Pulmonary artery endothelial cell (primary cell): ENCODE measurements at places on chromosomes 3 and 15. TPM values are rescaled to one million over a fixed set of nuclear protein-coding genes. Genes with fewer than 3 reads are reported as not detected.

DNA sequence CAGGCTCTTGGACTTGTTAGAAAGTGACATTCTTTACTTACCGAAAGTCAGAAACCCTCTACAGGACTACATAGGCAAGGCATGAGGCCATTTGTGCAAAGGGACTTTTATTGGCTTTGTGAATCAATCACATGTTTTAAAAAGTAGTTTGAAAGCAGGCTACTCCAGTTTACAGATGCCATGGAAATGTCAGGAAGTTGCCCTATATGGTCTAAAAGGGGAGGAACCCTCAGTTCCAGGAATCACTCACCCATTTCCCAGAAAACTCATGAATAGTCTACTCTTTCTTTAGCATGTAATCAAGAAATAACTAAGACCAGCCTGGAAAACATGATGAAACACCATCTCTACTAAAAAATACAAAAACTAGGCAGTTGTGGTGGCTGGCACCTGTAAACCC lies 51.0 kb upstream of the MKRN3 start:
- DNase-seq, result no peak

- no peak for DNase-seq
These were observed 336.6 kb upstream of the SLCO3A1 start for GRCh38 chr15:91516866-91517265.

DNA sequence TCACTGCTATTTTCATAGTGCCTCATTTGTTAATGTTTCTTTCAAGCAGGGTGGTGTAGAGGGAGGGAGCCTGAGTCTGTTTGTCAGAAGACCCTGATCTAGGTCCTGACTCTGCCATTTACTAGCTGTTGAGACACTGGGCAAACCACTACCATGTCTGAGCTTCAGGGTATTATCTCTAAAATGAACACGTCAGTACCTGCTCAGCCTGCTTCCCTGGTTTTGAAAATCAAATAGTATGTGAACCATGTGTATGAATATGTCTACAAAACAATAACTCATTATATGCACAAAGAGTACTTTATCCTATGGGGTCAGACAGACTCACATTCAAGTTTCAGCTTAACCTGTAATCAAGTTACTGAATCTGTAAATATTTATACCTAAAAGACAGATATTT lies 25.1 kb downstream of the SYNPR start:
- no peak for DNase-seq

GRCh38 chr15:96365781-96366525 lies 35.5 kb downstream of the NR2F2 start:
- no peak for DNase-seq

- peak; percentile 7 for DNase-seq
These were observed 51.0 kb upstream of the SPSB4 start for GRCh38 chr3:141000027-141000663.

GRCh38 chr3:194843556-194843955 lies 157.9 kb downstream of the FAM43A start:
- no peak for DNase-seq

DNA sequence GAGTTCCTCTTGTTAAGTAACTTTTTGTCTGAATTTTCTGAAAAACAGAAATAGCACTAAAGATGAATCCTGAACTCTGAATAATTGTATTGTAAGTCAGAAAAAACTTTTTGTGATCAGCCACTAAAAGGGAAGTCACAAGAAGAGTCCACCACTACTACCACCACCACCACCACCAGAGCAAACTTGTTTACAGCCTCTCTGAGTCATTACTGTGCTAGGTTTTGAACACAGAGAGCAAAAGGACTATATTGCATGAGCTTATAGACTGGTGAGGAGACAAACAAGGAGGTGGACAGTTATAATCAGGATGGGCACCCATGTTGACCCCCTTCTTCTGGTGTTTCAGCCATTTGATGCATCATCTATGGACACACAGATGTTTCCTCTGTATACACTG lies 141.7 kb downstream of the IL5RA start:
- no peak for DNase-seq

GRCh38 chr15:52439470-52439869 lies 89.2 kb downstream of the MYO5A start:
- no peak for DNase-seq

DNA sequence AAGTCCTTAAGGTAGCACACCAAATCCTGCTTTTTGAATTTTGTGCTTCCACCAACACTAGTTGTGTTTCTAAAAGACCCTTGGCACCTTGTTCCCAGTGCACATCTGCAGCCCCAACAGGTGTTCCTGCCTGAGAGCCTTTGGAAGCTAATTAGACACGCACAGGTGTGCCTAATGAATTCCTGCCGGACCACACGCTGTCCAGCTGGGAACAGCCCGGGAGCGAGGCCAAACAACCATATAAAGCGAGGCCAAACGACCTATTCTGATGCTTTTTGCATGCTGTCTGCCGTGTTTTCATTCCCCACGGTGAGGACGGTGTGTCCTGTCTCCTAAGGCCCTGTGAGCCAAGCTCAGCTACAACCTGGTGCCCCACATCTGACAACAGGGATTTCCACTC lies 99.5 kb downstream of the ATG7 start:
- DNase-seq, result no peak

GRCh38 chr15:41832875-41833274 lies 5.0 kb downstream of the JMJD7 start:
- no peak for DNase-seq

DNA sequence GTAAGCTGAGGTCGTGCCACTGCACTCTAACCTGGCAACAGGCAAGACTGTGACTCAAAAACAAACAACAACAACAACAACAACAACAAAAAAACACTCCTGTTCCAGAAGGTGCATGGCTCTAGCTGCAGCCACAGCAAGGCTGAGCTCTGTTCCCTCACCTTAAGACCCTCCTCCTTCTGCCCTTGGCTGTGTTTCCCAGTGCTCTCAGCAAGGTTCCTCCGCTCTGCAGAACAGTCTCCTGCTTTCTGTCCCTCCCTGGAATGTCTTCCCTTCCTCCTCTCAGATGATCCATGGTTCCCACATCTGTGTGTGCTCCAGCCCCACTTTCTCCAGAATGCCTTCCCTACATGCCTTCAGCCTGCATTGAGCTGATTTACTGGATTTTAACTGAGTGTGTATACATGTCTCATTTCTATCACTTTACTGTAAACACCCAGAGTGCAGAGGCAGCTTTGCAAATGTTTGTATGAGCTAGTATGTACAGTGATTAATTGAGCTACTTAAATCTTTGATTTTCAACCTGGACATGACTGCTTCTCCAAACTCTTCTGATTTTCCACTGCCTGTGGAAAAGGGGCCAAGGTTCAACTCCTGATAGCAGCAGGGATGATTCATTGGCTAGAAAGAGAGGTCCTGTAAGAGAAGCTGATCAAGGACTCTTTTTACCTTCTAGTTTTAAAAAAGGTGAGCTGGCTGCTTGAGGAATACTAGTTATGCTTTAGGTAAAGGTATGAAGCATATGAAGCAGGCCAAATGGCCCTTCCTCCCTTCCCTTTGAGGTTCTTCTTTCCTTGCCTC lies 14.7 kb downstream of the ANKUB1 start:
- no peak for DNase-seq

DNA sequence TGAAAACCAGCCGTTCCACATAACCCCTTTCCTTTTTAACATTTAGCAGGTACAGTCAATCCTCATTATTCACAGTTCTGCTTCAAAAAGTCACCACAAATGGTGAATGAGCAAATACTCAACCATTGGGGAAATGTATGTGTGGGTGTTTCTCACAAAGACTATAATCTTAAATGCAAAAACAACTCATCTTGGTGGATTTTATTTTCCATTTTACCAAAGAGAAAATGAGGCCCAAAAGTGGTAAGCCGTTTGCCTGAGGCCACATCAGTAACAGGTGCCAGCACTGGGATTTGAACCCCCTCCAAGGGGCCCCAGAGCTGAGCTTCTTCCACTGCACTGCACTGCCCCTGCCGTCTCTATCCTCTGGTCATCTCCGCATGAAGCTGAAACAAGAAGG lies 208.8 kb downstream of the OSBPL10 start:
- DNase-seq, result no peak

DNA sequence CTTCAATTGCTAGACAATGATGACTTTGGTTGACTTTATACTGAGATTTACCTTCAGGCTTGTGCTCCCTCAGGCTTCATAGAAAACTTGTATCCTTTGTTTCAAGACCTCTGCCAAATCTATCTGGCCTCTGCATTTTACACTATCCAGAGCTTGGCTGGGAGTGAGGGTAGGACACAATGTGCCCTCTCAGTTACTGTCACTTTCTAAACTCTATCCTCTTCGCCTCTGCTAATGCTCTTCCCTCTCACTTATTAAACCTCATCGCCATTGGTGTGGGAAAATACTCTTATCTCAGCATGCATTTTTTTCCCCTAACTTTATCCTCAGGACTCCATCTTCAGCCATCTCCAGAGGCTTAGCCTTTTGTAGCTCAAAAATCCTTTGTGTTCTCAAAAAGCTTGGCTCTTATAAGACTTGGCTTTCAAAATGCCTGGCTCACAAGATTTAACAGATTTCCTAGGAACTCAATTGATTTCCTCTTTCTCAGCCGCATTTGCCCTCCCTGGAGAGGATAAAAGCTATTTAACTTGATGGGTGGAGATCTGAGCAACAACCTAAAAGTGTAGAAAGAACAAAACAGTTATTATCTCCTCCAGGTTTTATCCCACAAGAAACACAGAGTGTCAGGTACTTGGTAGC lies 28.3 kb downstream of the SUCNR1 start:
- no peak for DNase-seq

GRCh38 chr3:15629860-15630597 lies 28.5 kb downstream of the BTD start:
- no peak for DNase-seq

- DNase-seq, result no peak
These were observed 598.6 kb upstream of the TBL1XR1 start for GRCh38 chr3:177795859-177796258.

- DNase-seq, result no peak
These were observed 300.4 kb downstream of the RBMS3 start for GRCh38 chr3:29581311-29581710.

DNA sequence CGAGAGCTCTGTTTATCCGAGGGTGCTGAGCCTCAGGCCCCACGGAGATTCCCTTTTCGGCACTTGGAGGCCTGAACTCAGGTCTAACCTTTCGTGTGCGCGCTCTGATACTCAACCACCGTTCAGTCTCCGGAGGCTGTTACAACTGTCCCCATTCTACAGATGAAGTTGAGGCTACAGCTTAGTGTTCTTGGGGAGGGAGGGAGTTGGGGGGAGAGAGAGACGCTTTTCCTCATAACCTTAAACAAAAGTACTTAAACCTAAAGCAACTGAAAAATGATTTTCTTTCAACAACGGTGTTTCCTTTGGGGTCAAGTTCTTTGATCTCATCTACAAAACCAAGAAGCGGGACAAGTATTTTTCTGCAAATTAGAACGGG lies 952 bp upstream of the CHST2 start:
- no peak for DNase-seq

GRCh38 chr3:45258317-45258716 lies 32.2 kb upstream of the TMEM158 start:
- DNase-seq, result no peak

GRCh38 chr15:43792761-43793476 lies 799 bp downstream of the SERF2 start:
- no peak for DNase-seq

DNA sequence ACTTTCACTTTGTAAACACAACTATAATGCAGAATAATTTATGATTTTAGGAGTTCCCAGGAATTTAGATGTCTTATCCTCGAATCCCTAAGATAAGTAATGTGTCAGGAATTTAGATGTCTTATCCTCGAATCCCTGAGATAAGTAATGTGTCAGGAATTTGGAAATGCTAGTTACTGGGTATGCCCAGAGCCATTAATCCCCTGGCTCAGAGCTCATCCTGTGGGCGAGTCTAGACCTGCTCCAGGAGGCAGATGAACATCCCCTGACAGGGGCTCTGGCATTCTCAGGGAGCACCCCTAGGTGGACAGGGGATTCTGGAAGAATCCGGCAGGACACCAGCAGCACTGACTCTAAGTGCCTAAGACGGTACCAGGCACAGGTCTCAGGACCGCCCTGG lies 163.3 kb downstream of the ARRDC4 start:
- no peak for DNase-seq

DNA sequence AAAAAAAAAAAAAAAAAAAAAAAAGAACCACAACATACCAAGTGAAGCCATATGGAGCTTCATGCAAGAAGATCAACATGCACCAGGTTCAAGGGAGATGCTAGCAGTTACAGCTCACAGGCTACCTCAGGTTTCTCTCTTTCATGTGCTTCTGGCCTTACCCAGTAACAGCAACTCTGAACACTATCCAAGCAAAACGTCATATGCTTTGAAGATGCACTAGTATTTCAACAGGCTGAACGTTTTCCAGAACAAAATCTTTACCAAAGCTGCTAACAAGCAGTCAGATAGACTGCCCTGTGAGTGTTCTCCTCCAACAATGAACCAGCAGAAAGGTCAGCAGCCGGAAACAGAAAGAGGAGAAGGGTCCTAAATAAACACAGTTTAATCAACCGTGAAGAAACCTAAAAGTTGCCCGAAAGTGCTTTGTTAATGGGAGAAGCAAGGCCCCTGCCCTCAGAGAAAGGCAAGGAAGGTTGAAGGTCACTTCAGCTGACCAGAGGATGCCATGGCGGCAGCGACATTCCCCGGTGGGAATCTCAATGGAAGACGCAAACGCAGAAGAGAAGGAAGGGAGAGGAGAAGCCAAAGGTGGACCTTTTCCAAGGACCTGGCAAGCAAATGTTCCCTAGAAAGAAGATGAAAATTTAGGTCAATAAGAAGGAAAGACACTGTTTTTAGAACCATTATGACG lies 80.1 kb downstream of the CCNL1 start:
- DNase-seq, result no peak

DNA sequence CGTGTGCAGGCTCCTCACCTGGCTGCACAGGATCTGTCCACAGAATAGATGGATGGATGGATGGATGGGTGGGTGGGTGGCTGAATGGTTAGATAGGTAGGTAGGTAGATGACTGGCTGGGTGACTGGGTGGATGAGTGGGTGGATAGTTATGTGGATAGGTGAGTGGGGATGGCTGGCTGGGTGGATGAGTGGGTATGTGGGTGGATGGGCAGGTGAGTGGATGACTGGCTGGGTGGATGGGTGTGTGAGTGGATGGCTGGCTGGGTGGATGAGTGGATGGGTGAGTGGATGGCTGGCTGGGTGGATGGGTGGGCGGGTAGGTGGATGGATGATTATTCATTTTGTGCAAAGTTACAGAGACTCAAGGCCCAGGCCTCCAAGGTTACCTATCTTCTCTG lies 172.9 kb upstream of the CTDSPL start:
- no peak for DNase-seq

- no peak for DNase-seq
These were observed 375.6 kb downstream of the CTNNB1 start for GRCh38 chr3:41574900-41575299.

- DNase-seq, result no peak
These were observed 121.2 kb upstream of the RASGRP1 start for GRCh38 chr15:38685686-38686339.

GRCh38 chr3:36991147-36991546 lies 1.8 kb downstream of the EPM2AIP1 start:
- no peak for DNase-seq

Gene NBEAL2
- 24.3 and 36.9 TPM in 2 replicates for total RNA-seq

Gene SPPL2A
- 71.3 and 115 TPM in 2 replicates for total RNA-seq

Gene CALML4
- total RNA-seq, result 2.9 and 3.0 TPM in 2 replicates

Gene TMIE
- 0.18 and 0.46 TPM in 2 replicates for total RNA-seq

Gene DCLK3
- not detected in 2 replicates for total RNA-seq

Gene DLL4
- total RNA-seq, result 18.6 and 43.9 TPM in 2 replicates

Gene AQP9
- total RNA-seq, result not detected in 2 replicates

Gene RBPMS2
- total RNA-seq, result 0.07 TPM in 1 of 2 replicates, not detected in the other

Gene ECE2
- total RNA-seq, result not detected in 2 replicates

Gene CYP8B1
- total RNA-seq, result not detected in 2 replicates

Gene CCR9
- not detected in 2 replicates for total RNA-seq
